CD4-positive, alpha-beta T cell treated with Interleukin-15 for 4 hours (primary cell): ENCODE measurements at places on chromosomes 11 and 22.

DNA sequence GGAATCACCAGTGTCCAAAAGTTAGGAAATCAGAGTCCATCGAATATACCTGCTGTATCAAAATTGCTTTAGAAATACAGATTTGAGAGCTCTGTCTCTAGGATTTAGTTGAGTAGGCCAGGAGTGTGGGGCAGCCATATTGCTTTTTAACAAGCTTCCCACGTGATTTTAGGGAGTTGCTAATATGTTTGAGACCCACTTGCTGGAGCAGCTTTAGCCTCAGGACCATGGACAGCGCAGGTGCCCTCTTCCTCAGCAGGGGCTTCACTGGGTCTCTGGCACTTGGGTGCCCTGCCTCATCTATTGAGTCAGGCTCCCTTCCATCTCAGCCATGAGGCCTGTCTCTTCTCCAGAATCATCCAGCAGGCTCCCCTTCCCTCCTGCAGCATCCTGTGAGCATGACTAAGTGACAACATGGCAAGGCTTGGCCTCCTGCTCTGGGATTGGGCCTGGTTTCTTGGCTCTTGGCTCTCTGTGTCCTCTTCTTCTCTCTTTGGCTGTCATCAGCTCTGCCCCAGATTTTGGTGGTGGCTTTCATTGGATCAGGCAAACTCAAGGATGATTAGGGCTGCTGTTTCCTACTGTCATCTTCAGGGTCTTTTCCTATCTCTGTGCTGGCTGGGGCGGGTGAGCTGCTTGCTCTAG is 70.0 kb downstream of the SGSM1 start:
- no peak for DNase-seq

DNA sequence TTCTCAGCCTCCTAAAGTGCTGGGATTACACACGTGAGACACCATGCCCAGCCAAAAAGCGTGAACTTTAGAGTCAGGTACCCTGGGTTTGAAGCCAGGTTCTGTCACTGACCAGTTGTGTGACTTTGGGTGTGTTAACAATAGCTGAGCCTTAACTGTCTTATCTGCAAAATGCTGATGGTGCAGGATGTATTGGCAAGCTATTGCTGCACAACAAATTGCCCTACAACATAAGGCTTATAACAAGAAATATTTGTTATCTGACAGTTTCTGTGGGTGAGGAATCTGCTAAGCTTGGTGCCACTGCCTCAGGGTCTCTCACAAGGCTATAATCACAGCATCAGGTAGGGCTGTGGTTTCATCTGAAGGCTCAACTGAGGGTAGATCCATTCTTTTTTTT is 21.9 kb downstream of the SYNGR1 start:
- no peak for DNase-seq

DNA sequence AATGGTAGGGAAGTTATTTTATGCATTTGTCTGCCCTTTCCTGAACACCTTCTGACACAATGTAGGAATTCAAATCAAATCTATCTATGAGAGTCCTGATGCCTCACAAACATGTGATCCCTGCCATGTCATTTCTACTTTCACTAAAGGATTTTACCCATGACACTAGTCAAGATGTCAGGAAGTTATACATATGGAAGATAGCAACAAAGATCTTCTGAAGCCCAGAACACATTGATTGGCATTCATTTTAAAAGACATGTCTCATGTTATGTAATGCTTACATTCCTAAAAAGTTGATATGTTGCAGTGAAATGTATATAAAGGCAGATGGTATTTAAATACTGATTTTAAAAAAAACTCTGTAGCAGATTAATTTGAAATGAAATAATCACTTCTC is 61.5 kb downstream of the FAM76B start:
- DNase-seq, result no peak

DNA sequence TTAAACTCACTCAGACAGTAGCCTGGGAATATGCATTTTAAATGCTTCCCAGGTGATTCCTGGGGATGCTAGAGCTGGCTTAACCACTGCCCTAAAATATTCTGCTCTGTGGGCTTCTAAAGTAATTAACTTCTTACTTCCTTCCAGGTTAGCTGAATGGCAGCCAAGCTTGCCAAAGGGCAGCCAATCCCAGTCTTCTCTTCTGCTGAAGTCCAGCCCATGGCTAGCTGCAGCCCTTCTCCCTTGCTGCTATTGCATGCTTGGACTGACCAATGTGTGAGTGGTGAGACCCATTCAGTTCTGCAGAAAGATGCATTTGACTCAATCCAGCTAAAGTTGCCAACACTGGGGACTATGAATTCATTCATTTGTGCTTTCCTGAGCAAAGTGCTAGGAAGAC is 411.9 kb downstream of the SOX6 start:
- no peak for DNase-seq

- DNase-seq, result no peak
Observed at GRCh38 chr11:76665172-76665571, 5.4 kb downstream of the LRRC32 start.

DNA sequence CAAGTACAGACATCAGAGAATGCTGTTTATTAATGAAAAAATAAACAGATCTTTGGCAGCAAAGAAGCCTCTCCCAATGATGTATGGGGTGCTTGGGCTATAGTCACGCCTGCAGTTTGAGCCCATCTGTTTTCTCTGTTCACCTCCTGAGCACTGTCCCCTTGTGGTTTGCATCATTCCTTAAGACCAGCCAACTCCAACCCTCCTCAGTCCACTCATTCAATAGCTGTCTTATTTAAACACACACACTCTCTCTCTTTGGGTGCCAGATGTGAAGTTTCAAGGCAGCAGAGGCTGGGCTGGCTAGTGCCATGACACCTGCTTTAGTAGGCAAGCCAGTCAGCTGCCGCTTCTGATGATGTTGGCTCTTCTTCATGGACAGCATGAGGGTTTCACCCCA is 58.1 kb downstream of the POLD3 start:
- DNase-seq, result no peak

- no peak for DNase-seq
Observed at GRCh38 chr11:102604875-102605274, 20.3 kb downstream of the MMP20 start.

GRCh38 chr11:119134389-119134978 is 13.1 kb downstream of the HINFP start:
- no peak for DNase-seq

DNA sequence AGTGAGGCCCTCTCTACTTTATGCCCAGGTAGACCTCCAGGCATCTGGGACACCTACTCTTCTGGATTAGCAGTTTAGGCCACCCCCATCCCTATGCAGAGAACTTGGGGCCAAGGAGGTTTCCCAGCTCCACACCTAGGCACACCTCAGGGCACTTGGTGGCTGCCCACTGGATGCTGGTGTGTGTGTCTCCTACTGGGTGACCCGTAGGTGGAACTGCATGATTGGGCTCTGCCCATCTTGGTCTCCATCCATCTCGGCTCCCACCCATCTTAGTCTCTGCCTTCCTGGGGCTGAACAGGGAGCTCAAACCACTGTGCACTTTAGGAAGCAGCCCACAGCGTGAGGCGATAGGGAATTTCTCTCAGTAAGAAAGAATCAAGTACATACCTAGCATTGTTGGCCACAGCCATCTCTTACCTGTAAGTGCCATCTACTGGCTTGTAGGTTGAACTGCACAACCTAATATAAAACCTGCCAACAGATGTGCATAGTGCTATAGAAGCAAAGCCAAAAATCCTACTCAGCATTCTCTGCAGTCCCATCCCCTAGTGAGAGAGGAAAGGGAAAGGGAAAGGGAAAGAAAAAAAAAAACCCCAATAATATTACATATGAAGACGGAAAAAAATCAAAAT is 61.6 kb upstream of the PTPN5 start:
- DNase-seq, result no peak
